Hippocampal formation (tissue), 2 donors: ENCODE measurements at places on chromosomes 7 and 10.

GRCh38 chr10:3782451-3783315 lies 2.3 kb downstream of the KLF6 start:
- peak; percentile 87 for DNase-seq

GRCh38 chr10:31320550-31321211 lies 1.7 kb downstream of the ZEB1 start:
- no peak for DNase-seq

- no peak for DNase-seq
Observed at GRCh38 chr10:25257646-25258045, 82.8 kb downstream of the GPR158 start.

DNA sequence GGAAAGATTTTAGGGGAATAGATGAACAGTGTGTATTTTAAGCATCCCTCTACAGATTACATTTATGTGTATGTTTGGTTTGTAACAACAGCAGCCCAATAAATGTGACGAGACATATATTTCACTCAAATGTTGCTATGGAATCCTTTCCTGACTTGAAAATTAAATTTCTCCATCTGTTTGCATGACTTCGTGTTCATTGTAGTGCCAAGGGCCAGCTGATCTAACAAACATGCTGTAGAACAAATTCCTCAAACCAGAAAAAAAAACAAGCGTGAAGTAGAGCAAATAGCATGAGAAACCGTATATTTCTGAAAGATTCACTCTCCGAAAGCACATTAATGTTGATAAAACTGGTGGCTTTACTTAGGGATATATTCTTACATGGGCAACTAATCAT lies 87.8 kb downstream of the NRCAM start:
- DNase-seq = no peak

DNA sequence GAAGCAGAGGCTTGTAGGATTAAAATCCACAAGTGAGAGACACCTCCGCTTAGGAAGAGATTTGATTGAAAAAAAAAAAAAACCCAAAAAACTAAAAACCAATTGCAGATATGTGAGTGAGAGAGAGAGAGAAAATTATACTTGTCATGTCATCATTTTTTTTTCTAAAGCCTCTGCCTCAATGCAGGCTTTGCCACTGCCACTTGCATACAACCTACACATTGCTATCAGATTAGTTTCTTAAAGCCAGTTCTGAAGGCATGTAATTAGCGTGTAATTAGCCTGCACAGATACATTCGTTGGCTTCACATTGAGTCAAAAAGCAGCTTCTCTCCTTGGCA lies 86.1 kb upstream of the MTPN start:
- DNase-seq = no peak

GRCh38 chr7:69502358-69502757 lies 95.9 kb upstream of the AUTS2 start:
- no peak for DNase-seq

DNA sequence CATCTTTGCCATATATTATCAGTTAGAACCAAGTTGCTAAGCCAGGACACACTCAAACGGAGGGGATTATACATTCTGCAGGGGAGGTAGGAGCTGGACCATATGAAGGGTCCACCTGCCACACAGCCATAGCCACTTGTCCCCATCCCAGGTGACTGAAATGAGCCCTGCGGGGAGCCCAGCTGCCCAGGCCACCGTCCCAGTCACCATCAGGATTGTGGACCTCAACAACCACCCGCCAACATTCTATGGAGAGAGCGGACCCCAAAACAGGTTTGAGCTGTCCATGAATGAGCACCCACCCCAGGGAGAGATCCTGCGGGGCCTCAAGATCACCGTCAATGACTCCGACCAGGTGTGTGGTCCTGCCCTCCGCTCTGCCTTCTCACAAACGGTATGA lies 13.7 kb downstream of the CDHR1 start:
- no peak for DNase-seq

GRCh38 chr7:86411814-86412213 lies 231.9 kb upstream of the GRM3 start:
- no peak for DNase-seq

- no peak for DNase-seq
Observed at GRCh38 chr10:4291990-4292389, 507.0 kb upstream of the KLF6 start.

DNA sequence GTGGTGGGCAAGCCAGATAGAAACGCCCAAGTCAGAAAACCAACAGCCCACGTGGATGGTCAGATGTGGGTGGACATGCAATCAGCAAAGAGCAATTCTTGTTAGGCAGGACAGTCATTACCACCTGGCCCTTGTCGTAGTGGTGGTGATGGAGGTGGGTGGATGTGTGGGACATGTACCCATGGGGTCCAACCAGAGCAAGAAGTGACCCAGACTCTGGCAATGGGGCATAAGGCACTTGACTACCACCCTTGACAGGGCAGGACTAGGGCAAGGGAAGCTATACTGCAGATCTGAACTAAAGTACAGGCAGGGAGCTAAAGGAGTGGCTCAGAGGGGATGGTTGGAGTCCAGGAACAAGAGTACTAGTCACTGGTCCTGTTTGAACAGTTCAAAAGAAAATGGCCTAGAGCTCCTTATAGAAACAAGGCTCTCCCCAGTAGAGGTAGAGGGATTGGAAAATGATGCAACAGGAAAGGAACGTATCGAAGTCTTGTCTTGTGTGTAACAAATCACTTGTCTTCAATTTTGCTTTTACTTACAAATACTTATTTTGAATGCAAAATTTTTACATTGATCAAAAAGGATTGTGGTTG lies 17.6 kb downstream of the LMOD2 start:
- DNase-seq = no peak

DNA sequence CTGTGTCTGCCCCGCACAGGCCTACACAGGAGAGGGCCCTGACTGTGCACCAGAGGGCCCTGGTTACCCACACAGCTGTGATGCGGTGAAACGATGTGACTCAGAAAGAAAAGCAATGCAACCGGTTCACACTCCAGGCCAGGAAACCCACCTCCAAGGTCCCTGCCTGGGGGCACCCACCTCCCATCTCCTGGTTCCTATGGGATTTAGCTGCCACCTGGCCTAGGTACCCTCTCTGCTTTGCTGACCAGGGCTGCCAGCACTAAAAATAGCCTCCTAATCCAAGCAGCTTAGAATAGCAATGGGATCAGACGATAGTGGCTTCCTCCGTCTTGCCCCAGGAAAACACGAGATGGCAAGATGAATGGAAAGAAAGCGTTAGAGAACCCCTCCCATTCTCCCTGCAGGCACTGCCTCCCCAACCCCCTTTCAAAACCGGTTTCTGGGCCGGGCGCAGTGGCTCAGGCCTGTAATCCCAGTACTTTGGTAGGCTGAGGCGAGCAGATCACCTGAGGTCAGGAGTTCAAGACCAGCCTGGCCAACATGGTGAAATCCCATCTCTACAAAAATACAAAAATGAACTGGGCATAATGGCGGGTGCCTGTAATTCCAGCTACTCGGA lies 12.4 kb downstream of the RBP3 start:
- DNase-seq = no peak

DNA sequence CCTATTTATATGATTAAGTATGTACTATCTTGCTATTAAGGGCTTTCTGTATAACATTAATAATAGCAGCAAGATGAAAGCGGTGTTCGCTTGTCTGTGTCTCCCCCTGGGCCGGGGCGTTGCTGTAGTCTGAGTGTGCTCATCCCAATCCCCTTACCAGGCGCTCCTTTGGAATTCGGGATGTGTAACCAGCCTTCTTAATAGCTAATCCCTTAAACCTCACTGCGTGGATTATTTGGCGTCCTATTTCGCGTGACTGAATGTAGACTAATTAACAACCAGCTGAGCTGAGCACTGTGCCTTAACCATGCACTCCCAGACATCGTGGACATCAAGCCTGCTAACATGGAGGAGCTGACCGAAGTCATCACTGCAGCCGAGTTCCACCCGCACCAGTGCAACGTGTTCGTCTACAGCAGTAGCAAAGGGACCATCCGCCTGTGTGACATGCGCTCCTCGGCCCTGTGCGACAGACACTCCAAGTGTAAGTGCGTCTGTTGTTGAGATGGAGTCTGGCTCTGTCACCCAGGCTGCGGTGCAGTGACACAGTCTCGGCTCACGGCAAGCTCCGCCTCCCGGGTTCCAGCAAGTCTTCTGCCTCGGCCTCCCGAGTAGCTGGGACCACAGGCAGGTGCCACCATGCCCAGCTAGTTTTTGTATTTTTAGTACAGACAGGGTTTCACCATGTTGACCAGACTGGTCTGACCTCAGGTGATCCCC lies 36.6 kb downstream of the BNIP3 start:
- DNase-seq = no peak

- DNase-seq = no peak
Observed at GRCh38 chr7:108456845-108457540, 757 bp upstream of the NRCAM start.

GRCh38 chr7:107982042-107982840 lies 20.7 kb downstream of the LAMB1 start:
- DNase-seq = no peak

- no peak for DNase-seq
Observed at GRCh38 chr7:105097619-105098018, 83.6 kb downstream of the KMT2E start.

GRCh38 chr10:124640538-124641231 lies 103.5 kb downstream of the FAM53B start:
- DNase-seq = no peak

DNA sequence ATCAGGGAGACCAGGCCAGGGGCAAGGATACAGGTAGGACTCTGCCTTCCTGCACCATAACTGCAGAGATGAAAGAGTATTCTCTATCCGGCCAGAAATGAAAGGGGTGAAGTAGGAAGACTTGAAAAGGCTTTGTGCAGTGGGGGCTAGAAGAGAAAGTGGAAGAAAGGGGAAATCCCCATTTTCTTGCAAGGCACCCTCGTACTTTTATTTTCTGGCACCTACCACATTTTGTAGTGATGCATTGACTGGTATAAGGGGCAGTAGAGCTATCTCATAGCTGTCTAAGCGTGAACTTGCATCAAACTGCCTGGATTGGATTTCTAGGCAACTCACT lies 752 bp upstream of the CAMK2G start:
- DNase-seq = no peak

GRCh38 chr10:114437473-114438292 lies 33.4 kb upstream of the AFAP1L2 start:
- no peak for DNase-seq

DNA sequence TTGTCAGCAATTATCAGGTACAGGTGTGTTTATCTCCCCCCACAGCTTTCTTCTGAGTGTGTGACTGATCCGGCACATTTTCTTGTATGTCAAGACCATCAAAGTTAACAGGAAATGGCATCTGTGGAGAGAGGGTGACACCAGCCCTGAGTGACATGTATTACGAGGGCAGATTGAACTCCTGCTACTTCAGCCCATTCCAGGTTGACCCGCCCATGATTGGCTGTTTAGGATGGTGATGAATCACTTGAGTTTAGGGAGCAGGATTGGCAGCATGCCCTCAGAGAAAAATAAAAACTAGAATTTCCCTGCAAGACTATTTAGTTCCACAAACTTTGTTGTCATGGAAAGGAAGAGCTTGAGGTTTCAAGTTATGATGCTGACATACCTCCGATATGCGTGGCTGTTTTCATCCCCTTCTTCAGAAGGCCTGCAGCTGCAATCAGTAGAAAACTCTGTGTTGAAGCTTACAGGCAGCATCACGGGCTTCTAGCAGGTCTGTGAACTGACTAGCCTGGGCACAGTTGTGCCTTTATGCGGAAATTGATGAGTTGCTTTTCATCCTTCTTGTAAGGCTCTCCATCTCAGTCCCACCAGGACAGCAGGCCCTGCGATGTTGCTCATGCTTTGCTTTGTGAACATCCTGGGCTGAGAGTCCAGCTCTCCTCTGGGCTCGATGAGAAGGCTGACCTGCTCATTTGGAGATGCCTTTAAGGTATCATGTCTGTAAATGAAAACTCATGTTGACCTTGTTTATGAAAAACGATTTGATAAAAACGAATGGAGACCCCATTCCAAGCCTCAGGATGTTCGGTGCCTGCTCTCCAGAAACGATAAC lies 8.0 kb upstream of the CELF2 start:
- no peak for DNase-seq

- no peak for DNase-seq
Observed at GRCh38 chr7:124251636-124252035, 218.8 kb upstream of the TMEM229A start.

GRCh38 chr10:33336582-33337325 lies 2.3 kb upstream of the NRP1 start:
- DNase-seq = no peak

- DNase-seq = no peak
Observed at GRCh38 chr10:81866753-81867152, 8.2 kb upstream of the NRG3 start.

- DNase-seq = no peak
Observed at GRCh38 chr10:32489158-32489557, 43.2 kb downstream of the CCDC7 start.

DNA sequence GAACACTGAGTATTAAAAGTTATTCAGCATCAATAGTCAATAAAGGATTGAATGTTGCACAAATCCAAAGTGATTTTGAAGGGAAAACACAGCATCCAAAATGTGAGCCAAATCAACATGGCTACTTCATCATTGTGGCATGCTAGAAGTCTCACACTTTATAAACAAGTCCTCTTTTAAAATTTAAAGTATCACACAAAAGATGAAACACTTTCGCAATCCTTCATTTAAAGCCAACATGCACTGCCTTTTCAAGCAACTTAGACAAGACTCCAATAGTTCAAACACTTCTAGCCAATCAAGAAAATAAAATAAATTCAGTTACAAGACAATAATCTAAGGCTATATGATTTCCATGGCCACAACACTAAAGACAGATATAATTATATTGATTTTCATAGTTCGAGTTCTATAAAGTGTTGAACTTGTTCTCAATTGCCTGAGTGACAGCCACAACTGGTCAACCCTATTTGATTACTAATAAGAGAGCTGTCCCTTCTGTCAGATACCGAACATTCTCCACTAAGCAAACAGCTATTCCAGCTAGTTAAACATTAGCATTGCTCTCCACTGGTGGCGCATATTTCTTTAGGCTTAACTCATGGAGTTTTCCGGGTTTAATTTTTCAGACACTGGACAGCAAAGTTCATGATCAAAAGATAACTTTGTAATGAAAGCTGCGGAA lies 8.3 kb downstream of the EBF3 start:
- DNase-seq = no peak

GRCh38 chr10:75717126-75717916 lies 285.9 kb downstream of the LRMDA start:
- no peak for DNase-seq

- no peak for DNase-seq
Observed at GRCh38 chr7:100034871-100035510, 14.6 kb upstream of the ZSCAN21 start.

GRCh38 chr10:98041352-98042043 lies 11.1 kb upstream of the CRTAC1 start:
- DNase-seq = peak; percentile 63

DNA sequence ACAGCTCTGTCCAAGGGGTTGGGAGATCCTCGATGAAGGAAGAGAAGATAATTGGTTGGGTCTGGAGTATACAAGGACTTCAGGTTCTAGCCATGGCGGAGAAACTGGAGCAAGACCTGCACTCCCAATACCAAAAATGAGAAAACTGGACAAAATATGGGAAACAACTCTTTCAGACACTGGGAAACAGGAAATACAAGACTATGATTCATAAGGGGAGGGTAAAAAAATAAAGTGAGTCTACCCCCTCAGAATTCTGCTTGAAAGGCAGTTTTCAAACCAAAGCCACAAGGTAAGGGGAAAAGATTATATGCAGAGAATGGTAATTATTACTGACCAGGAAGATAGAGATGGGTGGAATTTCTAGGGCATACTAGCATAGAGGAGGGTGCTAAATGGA lies 10.2 kb upstream of the SEC61G start:
- no peak for DNase-seq
